ENCODE measurements at places on chromosomes 12 and 14.

DNA sequence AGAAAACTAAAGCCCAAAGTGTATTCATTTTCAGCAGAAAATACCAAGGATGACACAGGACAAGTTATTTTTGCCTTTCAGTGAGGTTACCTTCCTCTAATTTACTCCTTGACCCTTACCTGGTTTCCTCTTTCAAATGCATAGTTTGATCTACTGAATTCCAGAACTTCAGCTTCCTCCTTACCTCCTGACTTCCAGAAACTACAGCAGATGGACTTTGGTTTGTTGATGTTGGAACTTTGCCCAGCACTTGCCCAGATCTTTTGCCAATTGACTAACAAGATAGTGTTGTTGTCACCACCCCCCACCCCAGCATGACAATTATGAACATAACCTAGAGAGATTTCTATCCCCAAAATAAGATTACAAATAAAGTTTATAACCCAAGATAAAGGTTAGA, 63.2 kb downstream of the NAV3 start:
- DNase-seq: no peak

GRCh38 chr12:130879781-130880389, 8.0 kb downstream of the RAN start:
- no peak for DNase-seq

DNA sequence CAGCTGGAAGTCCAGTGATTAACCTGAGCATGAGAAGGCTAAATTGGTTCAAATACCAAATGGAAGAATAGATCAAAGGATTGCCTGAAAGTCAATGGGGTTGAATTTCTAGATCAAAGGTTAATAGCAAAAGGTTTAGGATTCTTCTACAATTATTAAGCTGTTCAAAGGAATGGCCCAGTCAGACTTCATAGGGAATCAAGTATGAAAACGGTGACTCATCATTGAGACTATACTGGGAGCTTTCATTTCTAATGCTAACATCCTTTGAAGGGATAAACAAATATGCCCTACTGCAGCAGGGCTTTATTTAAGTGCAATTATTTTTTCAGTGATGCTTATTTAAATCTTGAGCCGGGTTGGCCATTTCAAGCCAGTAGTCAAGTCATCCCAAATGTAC, 152.8 kb downstream of the RIMBP2 start:
- DNase-seq: no peak

DNA sequence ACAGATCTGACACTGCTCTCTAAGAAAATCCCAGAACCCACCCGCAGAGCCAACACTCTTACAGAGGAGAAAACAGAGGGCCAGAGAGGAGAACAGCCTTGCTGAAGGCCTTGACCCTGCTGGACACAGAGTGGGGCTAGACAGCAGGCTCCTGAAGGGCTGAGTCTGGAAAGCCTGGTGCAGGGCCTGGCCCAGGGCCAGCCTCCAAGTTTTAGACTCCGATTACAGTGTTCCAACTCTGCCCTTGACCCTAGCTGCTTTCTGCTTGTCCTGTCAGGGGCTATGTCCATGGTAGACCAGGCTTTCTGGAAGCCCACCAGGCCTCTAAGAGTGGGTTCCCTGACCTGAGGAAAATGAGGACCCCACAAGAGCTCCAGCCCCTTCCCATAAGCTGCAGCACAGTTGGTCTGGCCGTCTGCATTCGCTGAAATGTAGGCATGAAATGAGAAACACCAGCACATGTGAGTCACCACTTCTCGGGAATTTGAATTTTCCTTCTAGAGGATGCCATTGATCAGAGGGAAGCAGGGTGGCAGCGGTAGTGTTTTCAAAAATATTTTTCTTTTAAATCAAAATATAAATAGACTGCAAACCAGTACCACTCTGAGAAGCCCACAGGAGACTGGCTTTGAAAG, 154.4 kb downstream of the CALM1 start:
- no peak for DNase-seq

DNA sequence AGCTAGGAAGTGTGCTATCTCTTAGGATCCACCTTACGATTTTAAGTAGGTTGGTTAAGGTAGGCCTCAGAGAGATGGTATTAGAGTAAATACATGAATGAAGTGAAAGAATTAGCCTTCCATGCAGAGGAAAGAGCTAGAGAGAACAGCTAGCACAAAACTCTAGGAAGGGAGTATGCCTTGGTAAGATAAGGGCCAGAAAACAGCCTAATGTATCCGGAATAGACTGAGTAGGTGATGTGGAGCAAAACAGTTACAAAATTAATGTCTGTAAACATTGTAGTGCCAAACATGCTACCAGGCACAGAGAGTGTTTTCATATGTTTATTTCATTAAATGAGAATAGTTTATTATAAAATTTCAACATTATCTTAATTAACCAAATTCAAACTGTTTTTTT, 315.1 kb downstream of the SOX5 start:
- DNase-seq: no peak

- no peak for DNase-seq
Measured at GRCh38 chr12:55280991-55281390, 15.4 kb downstream of the OR6C6 start.

DNA sequence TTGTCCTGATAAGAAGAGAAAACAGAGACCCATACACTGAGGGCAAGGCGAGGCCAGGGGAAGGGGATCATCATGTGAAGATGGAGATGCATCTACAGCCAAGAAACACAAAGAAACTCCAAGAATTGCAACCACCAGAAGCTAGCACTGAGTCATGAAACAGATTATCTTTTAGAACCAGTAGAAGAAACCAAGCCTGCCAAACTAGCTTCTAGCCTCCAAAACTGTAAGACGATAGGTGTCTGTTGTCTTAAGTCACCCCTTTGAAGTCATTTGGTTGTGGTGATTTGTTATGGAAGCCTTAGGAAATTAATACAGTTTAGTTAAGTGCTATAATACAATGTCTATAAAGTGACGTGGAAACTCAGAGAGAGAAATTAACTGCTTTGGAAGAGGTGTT, 15.4 kb downstream of the KCNC2 start:
- DNase-seq: no peak

- DNase-seq: no peak
Measured at GRCh38 chr12:59603754-59604153, 7.9 kb downstream of the SLC16A7 start.

GRCh38 chr14:49766839-49767238, 1.1 kb upstream of the KLHDC2 start:
- no peak for DNase-seq

- DNase-seq: no peak
Measured at GRCh38 chr14:28653521-28653920, 113.1 kb upstream of the FOXG1 start.

- no peak for DNase-seq
Measured at GRCh38 chr12:96587691-96588090, 98.3 kb downstream of the CFAP54 start.

- no peak for DNase-seq
Measured at GRCh38 chr12:11105546-11105945, 13.4 kb upstream of the TAS2R43 start.

- no peak for DNase-seq
Measured at GRCh38 chr12:93568091-93568490, 4.4 kb upstream of the SOCS2 start.

DNA sequence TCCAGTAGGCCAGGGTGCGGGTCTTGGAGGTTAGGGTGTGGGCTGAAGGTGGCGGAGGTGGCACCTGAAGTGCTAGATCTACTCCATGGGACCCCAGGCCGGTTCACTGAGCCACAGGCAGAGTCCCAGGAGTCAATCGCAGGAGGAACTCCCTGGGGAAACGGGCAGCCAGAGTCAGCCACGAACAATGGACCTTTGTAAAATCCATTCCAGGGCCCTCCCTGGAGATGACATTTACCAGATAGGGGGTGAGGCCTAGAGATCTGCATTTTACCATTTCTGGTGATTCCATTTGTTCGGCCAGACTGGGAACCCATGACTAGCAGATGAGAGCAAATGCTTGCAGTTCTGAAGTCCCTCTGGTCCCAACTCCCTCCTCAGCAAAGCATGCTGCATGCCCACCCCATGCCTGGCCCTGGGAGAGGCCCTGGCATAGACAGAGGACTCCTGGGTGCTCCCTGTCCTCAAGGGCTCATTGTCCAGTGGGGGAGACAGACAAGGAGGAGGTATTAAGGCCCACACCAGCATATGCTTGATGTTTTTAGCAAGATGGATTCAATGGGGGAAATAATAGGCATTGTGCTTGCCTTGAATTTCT, 115.5 kb downstream of the EML1 start:
- no peak for DNase-seq

Measured in NCI-H1105 (cell line).